Mesenteric fat pad (tissue), 1 donor: ENCODE measurements at places on chromosomes 6 and 20. TPM values are rescaled to one million over a fixed set of nuclear protein-coding genes. Genes with fewer than 3 reads are reported as not detected.
A peak's percentile ranks its signal among the peaks of the same experiment; 100 is the strongest.

PPIL6 gene
- 2.3 TPM for total RNA-seq

PTCRA gene
- total RNA-seq, result not detected

DNA sequence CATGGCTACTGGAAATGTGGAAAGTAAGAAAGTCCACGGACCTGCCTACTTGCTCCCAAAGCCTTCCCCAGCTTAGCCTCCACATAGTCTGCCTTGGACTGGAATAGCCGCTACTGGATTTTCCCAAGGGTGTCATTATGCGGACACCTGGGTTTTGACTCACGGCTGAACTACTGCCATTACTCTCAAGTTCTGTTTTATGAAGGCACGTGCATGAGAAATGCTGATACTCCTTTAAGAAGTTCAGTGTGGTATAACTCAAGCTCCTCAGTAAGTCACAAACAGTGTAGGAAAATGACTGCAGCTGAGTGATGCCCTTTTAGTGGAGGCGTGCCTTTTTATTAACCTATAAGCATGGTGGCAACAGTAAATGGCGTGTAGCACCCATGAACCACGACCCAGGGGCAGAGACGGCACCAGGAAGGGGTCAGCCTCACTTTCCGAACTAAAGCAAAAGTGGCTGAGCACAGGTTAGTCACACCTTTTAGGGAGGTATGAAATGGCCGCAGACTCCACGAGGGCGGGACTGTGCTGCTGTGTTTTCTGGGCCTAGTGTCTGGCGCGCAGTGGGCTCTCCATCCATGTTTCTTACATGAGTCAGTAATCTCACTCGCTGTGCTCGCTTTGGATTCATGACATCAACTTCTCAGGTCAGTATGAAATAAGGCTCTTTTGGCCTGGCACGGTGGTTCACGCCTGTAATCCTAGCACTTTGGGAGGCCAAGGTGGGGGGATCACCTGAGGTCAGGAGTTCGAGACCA, 23.9 kb downstream of the PSMG4 start:
- DNase-seq, result peak; percentile 62

- no peak for DNase-seq
Observed at GRCh38 chr6:73671911-73672685, 18.3 kb upstream of the SLC17A5 start.

GRCh38 chr6:358432-358831, 33.1 kb upstream of the IRF4 start:
- DNase-seq, result no peak

DNA sequence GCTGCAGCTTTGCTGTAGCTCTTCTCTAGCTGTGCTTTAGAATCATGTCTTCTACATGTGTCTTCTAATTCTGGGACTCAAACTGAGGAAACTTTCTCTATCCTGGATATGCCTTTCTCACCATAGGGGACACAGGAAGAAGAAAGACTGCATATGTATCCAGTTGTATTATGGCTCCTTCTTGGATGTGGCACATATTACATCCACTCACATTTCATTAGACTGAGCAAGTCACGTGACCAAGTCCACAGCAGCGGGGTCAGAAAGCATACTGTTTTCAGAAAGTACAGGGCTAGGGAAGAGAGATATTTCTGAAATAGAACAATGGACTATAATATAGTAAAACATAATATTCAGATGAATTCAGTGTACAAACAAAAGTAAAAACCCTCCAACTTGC, 187.6 kb upstream of the RIMS1 start:
- DNase-seq, result no peak

- DNase-seq, result no peak
Observed at GRCh38 chr6:167577891-167578361, 248.8 kb upstream of the AFDN start.

- DNase-seq, result peak; percentile 82
Observed at GRCh38 chr6:168116975-168117899, 38.2 kb upstream of the FRMD1 start.

- no peak for DNase-seq
Observed at GRCh38 chr6:15088904-15089568, 156.8 kb upstream of the JARID2 start.

DNA sequence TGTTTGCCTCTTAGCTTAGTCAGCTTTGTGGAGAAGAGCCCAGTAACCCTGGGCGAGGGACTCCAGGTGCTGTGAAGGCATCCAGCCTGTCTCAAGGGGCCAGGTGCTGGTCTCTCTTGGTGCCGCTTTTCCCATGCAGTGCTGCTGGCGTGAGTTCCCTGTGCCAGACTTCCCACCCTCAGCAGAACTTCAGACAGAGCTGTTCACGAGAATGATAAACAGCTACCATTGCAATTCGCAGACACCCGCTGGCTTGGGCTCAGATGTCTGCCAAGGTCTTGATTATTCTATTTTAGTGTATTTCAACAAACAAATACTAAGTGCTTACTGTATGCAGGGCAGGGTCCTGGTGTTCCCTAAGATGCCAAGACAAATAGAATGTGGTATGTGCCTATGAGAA, 57.7 kb downstream of the RNF217 start:
- no peak for DNase-seq
